Caki2 (cell line): ENCODE measurements at places on chromosomes 3 and 15.

DNA sequence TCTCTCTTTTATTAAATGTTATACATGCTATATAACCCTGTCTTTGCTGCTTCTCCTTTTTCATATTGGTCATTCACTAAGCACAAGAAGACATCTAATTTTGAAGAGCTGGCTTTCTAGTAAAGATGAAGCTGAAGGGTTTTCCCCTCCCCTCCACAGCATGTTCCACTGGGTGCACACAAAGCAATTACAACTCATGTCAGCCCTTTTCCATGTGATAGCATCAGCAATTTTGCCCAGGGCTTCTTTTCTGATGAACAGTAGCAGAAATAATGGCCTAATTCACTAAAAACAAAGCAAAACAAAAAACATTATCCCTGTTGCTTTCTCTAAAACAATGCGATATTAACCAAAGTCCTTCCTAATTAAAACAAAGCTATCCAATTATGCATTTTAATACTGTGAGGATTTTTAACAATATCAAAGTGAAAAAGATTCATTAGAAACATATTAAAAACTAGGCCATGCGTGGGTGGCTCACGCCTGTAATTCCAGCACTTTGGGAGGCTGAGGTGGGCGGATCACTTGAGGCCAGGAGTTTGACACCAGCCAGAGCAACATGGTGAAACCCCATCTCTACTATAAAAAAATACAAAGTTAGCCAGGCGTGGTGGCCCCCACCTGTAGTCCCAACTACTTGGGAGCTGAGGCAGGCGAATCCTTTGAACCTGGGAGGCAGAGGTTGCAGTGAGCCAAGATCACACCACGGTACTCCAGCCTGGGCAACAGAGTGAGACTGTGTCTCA lies 12.2 kb upstream of the PIK3R4 start:
- no peak for DNase-seq

DNA sequence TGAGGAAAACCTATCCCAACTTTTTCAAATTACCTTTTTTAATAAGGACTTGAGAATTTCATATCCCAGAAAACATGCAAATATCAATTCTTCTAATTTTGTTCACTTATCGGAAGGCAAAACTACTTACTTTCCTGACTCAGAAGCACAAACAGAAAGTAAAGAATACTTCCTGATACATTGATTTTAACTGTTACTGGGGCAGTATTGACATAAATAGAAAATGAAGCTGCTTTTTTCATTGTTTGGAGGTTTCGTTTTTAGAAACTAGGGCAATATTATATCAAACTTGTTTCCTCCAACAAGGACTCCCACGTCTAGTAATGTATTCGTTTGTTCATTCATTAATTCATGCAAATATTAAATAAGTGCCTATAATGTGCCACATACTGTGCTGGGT lies 19.1 kb downstream of the PAQR9 start:
- DNase-seq, result no peak

DNA sequence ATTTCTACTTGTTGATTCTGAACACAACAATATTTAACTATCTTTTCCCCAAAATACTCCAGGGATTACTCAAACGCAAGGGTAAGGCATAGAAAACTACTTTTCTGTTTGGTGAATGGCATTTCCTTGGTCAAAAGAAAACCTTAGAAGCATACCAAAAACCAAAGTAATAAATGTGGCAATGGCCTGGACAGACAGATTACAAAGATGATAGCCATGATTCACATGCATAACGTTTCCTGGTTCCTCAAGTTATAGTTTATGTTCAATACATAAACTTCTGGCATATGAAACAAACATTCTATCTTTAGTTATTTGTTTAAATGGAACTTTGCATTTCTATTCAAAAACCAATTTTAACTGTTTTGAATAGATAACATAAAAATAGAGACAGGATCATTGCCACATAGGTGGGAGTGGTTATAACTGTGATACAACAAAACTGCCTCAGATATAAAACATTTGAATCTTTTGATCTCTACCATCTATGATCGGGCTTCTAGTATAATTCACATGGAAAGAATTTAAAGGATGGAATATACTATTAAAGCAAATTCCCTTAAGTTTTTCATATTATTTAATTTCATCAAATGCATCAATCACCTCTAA lies 32.1 kb downstream of the FOXP1 start:
- no peak for DNase-seq

DNA sequence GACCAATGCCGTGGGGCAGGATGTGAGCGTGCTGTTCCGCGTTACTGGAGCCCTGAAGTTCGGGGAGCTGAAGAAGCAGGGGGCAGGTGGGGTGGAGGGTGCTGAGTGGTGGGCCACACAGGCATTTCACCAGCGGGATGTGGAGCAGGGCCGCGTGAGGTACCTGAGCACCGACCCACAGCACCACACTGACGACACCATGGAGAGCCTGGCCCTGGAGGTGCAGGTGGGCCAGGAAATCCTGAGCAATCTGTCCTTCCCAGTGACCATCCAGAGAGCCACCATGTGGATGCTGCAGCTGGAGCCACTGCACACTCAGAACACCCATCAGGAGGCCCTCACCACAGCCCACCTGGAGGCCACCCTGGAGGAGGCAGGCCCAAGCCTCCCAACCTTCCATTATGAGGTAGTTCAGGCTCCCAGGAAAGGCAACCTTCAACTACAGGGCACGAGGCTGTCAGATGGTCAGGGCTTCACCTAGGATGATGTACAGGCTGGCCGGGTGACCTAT lies 179.6 kb downstream of the TBC1D2B start:
- no peak for DNase-seq

DNA sequence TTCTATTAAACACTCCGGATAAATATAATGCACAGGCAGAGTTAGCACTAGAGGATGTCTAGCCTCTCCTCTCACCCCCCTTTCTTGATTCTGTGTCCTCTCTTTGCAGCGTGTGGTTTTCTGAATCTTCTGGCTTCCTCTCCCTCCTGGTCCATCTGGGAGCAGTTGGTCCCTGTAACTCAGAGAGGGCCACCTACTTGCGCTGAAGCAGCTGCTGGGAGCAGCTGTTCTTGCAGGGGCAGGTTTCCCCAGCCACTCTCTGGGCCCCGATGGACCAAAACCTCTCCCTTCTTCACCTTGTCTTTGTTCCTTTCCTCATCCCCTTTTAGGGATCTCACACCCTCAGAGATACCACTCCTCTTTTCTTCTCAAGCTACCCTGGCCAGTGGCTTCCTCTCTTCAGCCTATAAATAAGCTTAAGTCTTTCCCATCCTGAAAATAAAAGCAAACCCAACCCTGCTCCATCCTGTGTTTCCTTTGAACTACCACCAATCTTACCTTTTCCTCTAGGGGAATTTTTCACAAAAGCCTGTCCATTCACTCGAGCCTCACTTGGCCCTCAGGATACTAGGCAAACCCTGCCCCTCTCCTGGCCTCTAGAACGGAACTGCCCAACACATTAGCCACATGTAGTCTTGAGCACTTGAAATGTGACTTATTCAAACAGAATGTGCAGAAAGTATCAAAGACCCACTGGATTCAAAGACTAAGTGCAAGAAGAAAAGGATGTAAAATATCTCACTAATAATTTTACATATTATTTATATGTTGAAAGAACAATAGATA lies 59.7 kb downstream of the STARD5 start:
- no peak for DNase-seq

DNA sequence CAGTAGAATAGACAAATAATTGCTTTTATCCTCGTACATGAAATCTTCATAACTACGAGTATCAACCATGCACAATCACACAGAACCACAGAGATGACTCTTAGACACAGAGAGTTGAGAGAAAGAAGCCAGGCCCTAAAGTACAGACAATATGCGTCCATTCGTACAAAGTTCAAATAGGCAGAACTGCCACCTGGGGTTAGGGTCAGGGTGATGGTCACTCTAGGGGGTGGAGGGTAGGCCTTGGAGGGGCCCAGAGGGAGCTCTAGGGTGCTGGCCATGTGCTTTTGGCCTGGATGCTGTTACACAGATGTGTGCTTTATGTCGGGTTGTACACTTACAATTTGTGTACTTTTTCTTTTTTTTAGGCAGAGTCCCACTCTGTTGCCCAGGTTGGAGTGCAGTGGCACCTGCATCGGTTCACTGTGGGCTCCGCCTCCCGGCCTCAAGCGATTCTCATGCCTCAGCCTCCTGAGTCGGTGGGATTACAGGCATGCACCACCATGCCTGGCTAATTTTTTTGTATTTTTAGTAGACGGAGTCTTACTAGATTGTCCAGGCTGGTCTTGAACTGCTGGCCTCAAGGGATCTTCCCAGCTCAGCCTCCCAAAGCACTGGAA lies 65.9 kb upstream of the KLF13 start:
- no peak for DNase-seq

GRCh38 chr3:9955611-9956352 lies 3.6 kb upstream of the PRRT3 start:
- peak; percentile 10 for DNase-seq

- DNase-seq, result no peak
Observed at GRCh38 chr15:75712668-75713337, at the start of gene CSPG4. CSPG4 (minus strand) TSS chr15:75712848; CDS start chr15:75712755, 93 bp downstream.

DNA sequence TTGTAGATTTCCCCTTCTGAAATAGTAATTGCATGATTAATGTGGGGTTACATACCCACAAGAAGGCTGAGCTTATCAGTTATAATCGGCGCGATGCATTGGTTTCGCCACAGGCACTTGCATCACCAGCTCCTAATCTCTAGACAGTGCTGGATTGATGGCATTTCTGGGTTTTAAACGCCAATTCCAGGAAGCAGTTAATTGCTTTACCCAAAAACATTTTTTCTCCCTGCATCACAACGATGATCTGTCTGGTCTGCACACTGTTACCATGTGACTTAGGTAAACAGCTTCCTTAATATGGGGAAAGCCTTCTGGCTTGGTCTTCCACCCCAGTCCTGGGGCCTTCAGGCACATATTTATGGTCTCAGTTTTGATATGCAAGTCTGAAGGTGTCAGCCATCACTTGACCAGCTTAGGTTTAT lies 70.0 kb upstream of the HEG1 start:
- DNase-seq, result no peak

- no peak for DNase-seq
Observed at GRCh38 chr15:95857124-95857757, 473.3 kb upstream of the NR2F2 start.

DNA sequence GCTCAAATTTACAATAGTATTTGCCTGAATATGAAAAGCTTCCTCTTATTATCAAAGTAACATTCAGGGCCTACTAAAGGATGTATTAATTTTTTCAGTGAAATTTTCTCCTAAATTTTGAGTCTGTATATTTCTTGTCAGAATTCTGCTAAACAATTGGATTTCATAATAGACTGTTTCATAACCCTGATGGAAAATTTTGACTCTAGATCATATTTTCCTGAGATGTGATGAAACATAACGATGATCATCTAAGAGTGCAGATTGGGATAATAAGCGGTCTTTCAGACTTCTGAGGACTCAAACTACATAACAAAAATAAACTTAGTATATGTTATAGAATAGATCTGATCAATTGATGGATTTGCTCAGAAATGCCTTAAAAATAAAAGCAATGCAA lies 574.5 kb upstream of the TBL1XR1 start:
- DNase-seq, result no peak

DNA sequence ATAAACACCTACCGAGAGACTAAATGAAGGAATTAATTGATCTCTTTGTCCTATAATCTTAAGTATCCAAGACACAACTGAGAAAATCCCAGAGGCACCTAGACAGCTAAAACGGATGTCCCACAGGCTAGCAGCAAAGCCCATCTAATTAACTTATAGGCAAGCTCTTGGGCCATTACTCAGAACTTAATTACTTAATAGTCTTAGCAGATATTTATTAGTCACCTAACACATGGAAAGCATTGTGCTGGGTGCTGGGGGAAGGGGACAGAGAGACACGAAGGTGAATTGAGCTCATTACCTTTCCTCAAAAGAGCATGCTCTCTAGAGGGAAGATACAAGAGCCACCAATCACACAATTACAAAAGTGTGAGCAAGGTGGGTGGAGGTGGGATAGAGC lies 189.8 kb upstream of the PROK2 start:
- no peak for DNase-seq

- DNase-seq, result no peak
Observed at GRCh38 chr3:98501863-98502576, 4.5 kb downstream of the OR5K2 start.

GRCh38 chr15:90295270-90295648 lies 29.8 kb downstream of the NGRN start:
- no peak for DNase-seq

DNA sequence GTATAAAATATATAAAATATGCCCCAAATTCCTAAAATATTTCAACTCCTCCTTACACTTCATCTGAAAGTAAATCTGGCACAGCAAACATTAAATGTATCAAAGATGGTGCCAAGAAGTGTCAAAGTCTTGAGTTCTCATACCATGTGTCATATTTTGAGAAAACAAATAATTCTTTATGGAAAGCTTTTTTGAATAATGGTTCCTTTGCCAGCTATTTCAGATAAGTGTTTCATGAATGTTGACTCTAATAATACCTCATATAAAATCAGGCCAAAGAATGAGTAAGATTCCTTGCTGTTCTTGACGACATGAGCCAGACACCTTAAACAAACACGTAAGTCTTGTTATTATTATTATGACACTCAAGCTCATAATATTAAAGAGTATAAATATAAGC lies 30.3 kb upstream of the ZNF385D start:
- no peak for DNase-seq

GRCh38 chr15:80679167-80679803 lies 15.8 kb upstream of the ABHD17C start:
- DNase-seq, result no peak

- no peak for DNase-seq
Observed at GRCh38 chr3:64160000-64160695, 65.1 kb downstream of the PRICKLE2 start.

DNA sequence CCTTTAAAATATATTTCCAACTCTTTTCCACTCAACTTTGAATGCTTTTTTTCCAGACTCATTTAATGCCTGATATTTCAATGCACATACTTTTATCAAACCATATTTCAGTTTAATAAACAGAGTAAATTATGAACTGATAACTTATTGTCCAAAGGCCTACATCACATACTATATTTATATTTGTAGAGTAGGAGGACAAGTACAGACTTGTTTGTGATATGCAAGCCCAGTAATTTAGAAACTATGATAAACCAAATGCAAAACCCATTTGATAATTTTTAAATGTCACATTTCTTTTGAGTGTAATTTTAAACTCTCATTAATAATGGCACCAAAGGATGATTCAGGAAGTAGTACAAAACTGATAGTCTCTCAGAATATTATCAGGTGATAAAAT lies 3.3 kb downstream of the RFX7 start:
- no peak for DNase-seq

- no peak for DNase-seq
Observed at GRCh38 chr15:28983432-28984311, 97.9 kb downstream of the APBA2 start.

- DNase-seq, result no peak
Observed at GRCh38 chr15:78599189-78599588, 21.6 kb downstream of the CHRNA3 start.

DNA sequence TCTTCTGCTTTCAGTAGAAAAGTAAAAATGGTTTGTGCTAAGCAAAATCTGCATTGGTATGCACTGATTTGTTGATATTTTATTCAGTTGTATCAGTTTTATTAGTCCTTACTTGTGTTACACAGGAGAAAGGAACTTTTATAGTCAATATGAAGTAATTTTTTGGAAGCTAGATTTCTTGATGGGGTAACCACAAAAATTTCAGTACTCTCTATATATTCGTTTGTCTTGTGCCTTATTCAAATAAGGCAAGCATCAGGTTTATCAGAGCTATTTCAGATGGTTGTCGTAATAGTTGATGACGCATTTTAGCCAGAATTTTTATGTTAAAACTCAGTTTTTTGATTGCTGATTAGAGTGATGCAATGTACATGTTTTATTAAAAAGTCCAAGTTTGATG lies 50.7 kb upstream of the NIPA1 start:
- no peak for DNase-seq
